ENCODE measurements at places on chromosomes 4 and X. TPM values are rescaled to one million over a fixed set of nuclear protein-coding genes. Genes with fewer than 3 reads are reported as not detected.
A peak's percentile ranks its signal among the peaks of the same experiment; 100 is the strongest.

Gene GLOD5
- not detected for total RNA-seq

Gene ASMT
- total RNA-seq: 0.31 TPM

Gene CHRNA9
- total RNA-seq: not detected

Gene TBC1D8B
- total RNA-seq: 3.6 TPM

- DNase-seq: no peak
Measured at GRCh38 chr4:184747034-184747830, 13.3 kb upstream of the CENPU start.

- DNase-seq: no peak
Measured at GRCh38 chr4:2141022-2141761, 82.1 kb downstream of the NAT8L start.

DNA sequence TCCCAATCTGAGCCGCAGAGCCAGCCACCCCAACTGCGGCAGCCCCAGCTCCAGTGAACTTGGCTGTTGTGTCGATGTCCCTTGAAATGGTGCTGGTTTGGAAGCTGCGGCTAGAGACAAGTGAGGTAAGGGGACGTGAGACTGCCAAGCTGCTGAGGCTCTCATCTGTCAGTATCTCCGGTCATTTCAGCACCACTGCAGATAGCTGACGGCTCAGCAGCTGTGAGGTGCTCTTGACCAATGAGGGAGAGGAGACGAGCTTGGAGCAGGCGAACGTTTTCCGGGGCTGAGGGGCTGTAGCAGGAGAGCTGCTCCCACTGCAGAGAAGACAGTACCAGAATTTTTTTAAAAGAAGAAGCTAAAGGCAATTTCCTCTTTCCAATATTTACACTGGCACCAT is 175.5 kb upstream of the CASK start:
- no peak for DNase-seq

DNA sequence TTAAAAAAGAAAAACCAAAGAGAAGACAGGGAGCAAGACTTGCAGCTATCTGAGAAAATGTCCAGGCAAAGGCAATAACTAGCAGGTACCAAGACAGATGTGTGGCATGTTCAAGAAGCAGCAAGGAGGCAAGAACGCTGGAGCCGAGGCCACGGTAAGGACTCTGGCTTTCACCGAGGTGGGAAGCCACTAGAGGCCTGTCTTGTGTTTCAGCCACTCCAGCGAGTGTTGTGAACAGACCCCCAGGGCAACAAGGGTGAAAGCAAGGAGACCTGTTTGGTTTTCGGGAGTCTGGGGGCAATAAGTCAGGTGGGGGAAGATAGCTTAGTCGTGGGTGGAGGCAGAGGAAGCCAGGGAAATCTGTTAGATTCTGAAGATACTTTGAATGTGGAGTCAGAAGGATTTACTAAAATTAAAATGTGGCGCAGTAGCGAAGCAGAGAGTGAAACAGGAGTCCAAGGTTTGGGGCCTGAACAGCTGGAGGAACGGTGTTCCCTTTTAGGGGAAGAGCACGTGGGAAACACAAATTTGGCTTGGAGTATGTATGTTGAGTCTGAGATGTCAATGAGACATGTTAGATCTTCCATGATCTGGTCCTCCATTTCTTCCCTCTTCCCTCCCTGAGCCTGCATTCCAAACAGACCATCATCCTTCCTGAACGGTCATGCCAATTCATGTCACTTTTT is 3.1 kb downstream of the WDR1 start:
- no peak for DNase-seq

- DNase-seq: no peak
Measured at GRCh38 chr4:53371843-53372521, 5.5 kb upstream of the FIP1L1 start.

GRCh38 chrX:96835660-96836289 is 47.9 kb upstream of the RPA4 start:
- no peak for DNase-seq

DNA sequence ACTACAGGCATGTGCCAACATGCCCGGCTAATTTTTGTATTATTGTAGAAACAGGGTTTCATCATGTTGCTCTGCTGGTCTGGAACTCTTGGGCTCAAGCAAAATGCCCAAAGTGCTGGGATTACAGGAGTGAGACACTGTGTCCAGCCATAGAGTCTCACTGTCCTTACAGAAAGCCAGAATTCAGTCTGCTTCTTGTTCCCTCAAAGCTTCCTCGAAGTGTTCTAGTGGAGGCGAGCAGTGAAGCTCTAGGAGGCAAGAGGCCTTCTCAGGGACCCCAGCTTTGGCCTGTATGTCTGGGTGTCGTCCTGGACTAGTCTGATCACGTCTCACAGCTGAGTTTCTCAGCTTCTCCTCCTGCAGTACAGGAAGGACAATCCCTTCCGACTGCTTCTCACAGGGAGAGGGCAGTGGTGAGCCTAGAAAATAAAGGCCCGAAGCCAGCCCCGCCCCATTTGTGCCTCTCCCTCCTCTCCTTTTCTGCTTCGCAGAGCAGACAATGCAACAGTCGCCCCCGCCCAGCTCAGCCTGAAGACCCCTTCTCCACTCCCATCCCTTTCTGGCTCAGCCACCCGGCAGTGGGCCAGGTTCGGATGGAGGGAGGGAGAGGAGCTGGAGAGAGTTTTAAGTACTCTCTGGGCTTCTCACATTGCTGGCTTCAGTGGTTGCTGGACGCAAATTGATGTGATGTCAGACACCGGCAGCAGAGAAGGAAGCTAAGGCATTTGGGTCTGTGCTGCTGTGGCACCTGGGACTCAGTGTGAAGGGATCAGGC is 11.1 kb upstream of the FAM3A start:
- DNase-seq: peak; percentile 64

DNA sequence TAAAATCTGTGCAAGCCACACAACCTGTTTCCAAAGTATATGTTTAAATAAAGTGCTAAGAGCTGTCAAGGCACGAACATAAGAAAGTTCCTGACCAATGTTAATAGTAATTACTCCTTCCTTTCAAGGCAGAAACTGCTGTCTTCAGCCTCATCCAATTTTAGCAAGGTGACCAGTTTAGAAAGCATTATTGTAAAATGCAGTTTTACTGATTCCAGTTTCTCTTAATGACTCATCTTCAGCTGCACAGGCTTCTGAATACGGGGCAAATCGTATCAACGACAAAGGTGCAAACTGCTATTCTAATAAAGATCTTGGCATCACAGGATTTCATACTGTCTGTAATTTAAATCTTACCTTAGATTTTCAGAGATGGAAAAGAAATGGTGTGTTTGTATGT is 87.5 kb downstream of the PPP3CA start:
- DNase-seq: no peak

- peak; percentile 91 for DNase-seq
Measured at GRCh38 chr4:140252742-140253555, 99.0 kb upstream of the MAML3 start.

DNA sequence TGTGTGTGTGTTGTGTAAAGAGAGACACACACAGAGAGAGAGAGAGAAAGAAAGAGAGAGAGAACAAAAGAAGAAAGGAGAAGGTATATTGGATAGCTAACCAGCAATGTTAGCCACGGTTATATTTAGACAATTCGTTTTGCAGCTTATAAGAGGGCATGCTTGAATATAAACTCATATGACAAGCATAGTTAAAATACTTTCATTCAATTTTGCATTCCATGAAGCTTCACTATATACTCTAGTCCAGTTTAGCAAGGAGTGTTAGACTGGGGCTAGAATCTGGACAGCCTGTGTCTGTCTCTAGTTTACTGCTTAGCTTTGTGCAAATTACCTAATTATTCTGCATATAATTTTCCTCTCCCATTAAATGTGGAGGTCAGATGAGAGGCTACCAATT is 525.9 kb upstream of the ZFP42 start:
- no peak for DNase-seq

GRCh38 chrX:10070714-10071436 is 85.9 kb upstream of the CLCN4 start:
- no peak for DNase-seq

GRCh38 chr4:14375816-14376215 is 626.5 kb upstream of the CPEB2 start:
- DNase-seq: no peak

Measured in endothelial cell (in vitro differentiated cells).